ENCODE measurements at places on chromosomes 3 and 15. TPM values are rescaled to one million over a fixed set of nuclear protein-coding genes. Genes with fewer than 3 reads are reported as not detected.

Gene EXD1
- total RNA-seq = not detected

Gene NPAP1
- total RNA-seq = not detected

Gene HRG
- not detected for total RNA-seq

Gene ADCY5
- not detected for total RNA-seq

Gene OR5K2
- total RNA-seq = not detected

Gene TGM5
- not detected for total RNA-seq

Gene PCSK6
- 0.72 TPM for total RNA-seq

Gene TNFAIP8L3
- total RNA-seq = 38.3 TPM

Gene TRH
- not detected for total RNA-seq

Gene TTC23
- 18.6 TPM for total RNA-seq

Gene COL6A5
- total RNA-seq = not detected

Gene THBS1
- total RNA-seq = 8,883 TPM

Gene SHC4
- not detected for total RNA-seq

Gene ROPN1
- not detected for total RNA-seq

Gene RNF123
- 51.0 TPM for total RNA-seq

Gene CLDN18
- not detected for total RNA-seq

Gene AP3B2
- total RNA-seq = not detected

Gene C3orf85
- total RNA-seq = not detected

Gene KNL1
- 33.8 TPM for total RNA-seq

Gene CEP70
- total RNA-seq = 14.7 TPM

Gene HCN4
- total RNA-seq = not detected

Gene PPM1M
- 13.7 TPM for total RNA-seq

Gene OXTR
- total RNA-seq = 0.67 TPM

Gene FETUB
- total RNA-seq = not detected

Gene C2CD4A
- 1.1 TPM for total RNA-seq

Gene PLCB2
- total RNA-seq = 1.5 TPM

Gene GOLGA8S
- 0.55 TPM for total RNA-seq

Gene VEPH1
- 136 TPM for total RNA-seq

Gene DUOXA1
- not detected for total RNA-seq

Gene RARB
- 19.3 TPM for total RNA-seq

Gene TRIM42
- not detected for total RNA-seq

Gene GRK7
- total RNA-seq = not detected

Gene ITPR1
- total RNA-seq = 18.0 TPM

Gene FHIT
- 2.2 TPM for total RNA-seq

Gene GABRR3
- not detected for total RNA-seq

Gene GUCA1C
- not detected for total RNA-seq

Gene C3orf38
- 17.9 TPM for total RNA-seq
